ENCODE measurements at places on chromosomes 1 and 21.

DNA sequence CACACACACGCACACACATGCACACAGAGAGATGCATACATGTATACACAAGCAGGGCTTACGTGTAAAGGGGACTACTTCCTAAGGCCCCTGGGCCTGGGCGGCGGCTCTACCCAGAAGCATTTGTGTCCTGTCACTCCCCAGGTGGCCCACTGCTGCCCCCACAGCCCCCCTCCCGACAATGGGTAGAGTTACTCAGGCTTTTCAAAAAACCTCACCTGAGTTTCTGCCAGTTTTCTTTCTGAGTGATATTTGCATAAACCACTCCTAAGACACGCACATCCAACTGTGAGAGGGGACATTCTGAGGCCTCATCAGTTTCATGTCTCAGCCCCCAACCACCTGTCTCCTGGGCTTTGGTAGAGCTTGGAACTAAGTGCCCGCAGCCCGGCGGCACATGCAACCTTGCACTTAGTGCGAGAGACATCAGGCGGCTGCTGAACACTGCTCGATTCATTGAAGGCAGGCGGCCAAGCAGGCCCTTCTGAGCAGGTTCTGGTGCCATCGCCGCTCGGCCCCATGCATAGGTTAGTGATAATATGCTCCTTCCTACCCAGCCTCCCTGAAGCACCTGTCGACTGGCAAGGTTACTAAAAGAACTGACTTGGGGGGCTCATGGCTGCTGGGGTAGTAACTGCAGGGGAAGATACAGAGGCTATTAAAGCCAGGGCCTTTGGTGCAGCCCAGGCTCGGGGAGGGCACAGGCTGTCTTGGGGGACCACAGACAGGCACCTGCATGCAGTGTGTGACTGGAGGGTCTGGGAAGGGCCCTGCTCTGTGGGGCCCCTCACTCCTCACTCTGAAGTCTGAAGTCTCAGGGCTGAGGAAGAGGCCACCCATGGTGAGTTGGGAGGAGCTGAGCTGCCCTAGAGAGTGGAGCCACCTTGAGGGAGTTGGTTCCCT lies 364.2 kb upstream of the VAMP3 start:
- DNase-seq = no peak

DNA sequence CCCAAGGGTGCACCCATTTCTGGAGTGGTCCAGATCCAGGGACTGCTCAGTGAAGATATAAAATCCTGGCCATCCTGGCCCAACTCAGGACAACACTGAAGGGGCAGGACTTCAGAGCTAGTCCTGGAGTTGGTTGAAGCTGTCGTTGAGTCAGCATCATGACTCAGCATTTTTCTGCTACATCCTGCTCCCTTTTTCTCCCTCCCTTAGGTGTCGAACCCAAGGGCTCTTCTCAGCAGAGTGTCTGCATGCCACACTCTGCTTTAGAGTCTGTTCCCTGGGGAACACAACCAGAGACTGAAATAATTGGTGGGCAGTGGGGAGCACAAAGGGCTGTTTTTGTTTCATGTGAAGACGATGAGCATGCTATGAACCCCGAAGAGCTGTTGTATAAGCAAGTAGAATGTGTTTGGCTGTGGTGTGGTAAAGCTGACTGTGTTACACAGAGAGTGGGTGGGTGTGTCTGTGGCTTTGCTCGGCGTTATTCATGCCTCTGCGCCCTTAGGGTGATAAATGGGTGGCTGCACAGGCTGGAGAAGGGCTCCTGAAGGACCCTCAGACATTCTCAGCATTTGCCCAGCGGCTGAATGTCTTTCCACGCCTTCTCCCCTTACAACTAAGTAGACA lies 167.2 kb downstream of the CYYR1 start:
- DNase-seq = no peak

DNA sequence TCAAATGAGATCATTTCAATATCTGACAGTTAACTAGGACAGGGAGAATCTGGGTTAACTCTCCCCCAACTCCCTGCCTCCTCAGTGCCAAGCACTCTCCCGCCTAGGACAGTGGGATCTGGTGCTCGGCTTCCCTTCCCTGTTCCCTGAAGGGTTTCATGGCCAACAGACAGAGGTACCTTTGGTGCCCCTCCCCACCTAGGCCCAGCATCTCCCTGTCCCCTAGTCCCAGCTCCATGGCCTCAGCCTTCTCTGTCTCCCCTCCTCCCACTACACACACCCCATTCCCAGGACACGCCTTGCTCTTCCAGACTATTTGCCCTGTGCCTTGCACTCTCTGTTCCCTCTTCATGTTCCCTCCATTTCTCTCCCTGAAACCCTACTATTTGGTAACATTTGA lies 77.1 kb downstream of the CD247 start:
- no peak for DNase-seq

- no peak for DNase-seq
Observed at GRCh38 chr21:36527317-36527716, 47.4 kb upstream of the CLDN14 start.

DNA sequence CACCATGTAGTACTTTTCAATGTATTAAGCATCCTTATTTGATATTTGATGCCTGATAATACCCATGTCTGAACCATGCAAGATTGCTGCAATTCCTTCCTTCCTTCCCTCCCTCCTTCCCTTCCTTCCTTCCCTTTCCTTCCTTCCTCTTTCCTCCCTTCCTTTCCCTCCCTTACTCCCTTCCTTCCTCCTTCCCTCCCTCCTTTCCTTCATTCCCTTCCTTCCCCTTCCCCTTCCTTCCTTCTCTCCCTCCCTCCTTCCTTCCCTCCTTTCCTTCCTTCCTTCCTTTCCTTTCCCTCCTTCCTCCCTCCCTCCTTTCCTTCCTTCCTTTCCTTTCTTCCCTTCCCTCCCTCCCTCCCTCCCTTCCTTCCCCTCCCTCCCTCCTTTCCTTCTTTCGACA lies 29.7 kb upstream of the TMEM52 start:
- no peak for DNase-seq

GRCh38 chr1:117590273-117590925 lies 15.4 kb upstream of the TENT5C start:
- no peak for DNase-seq

DNA sequence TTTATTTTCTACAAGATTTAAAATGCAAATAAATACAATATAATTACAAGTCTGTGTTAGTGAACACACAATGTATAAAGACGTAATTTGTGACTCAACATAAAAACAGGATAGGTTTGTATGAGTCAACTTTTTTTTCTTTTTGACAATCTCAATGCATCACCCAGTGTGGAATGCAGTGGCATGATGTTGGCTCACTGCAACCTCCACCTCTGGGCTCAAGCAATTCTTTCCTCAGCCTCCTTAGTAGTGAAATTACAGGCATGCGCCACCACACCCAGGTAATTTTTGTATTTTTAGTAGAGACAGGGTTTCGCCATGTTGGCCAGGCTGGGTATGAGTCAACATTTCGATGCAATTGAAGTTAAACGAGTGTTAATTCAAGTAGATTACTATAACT lies 5.9 kb upstream of the SPRR2E start:
- no peak for DNase-seq

GRCh38 chr21:41250519-41250918 lies 66.1 kb upstream of the FAM3B start:
- DNase-seq = no peak

GRCh38 chr1:54413295-54413694 lies 7.1 kb upstream of the SSBP3 start:
- DNase-seq = peak; percentile 50

- DNase-seq = peak; percentile 49
Observed at GRCh38 chr1:34164771-34165391, at the start of gene CSMD2. Gene CSMD2 (minus strand): TSS chr1:34165230. CDS start chr1:34165097, 133 bp downstream.

GRCh38 chr1:11967028-11967547 lies 13.2 kb upstream of the MFN2 start:
- no peak for DNase-seq

DNA sequence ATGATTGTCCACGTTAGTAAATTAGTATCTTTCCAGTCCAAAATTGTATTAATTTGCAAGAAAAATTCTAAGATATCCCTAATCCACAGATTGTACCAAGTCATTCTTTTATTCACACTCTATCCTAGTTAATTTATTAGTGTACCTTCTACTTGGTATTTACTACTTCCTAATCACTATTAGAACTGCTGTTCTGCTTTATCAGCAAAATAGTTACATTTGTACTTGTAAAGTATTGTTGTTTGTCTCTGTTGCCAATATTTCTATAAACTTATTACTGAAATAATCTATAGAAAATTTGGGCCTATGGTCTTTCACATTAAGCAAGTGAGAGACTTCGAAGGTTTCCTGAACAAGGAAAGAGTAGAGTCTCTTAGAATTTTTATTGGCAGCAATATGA lies 5.6 kb upstream of the CRP start:
- DNase-seq = no peak

- DNase-seq = no peak
Observed at GRCh38 chr21:26130249-26130881, 40.2 kb downstream of the APP start.

- DNase-seq = no peak
Observed at GRCh38 chr1:59064592-59064991, 232.3 kb upstream of the FGGY start.

GRCh38 chr1:69294171-69294570 lies 273.6 kb upstream of the LRRC7 start:
- no peak for DNase-seq

GRCh38 chr1:21604208-21604957 lies 64.8 kb downstream of the RAP1GAP start:
- DNase-seq = no peak

Data from caudate nucleus (tissue), 63 donors.